ENCODE measurements at places on chromosomes 7 and 10.
A peak's percentile ranks its signal among the peaks of the same experiment; 100 is the strongest.

GRCh38 chr10:31345886-31346285, 26.9 kb downstream of the ZEB1 start:
- DNase-seq, result no peak

DNA sequence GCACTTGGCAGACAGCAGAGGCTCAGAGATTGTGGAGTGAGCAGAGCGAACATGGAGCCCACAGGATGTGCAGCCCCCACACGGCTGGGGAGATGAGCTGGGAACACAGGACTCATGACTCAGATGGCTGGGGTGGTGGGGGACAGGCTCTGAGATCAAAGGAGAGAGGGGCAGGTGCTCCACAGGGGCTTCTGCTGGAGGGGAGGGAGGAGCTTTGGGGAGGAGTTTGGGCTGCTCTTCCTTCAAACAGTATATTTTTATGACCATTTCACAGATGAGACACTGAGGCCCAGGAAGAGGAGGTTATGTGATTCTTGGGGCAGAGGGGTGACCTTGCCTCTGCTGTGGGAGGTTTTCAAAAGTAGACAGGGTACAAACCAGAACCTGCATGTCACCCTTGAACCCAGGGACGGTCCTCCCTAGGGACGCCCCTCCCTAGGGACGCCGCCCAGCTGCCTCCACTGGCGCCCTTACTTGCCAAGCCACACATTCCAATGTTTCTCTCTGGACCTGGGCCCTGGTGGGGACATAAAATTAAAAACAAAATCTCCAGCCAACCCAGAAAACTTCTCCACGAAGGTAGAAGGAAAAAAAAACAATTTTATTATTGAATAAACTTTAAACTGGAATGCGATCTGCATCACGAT, 981 bp upstream of the CRYGN start:
- DNase-seq, result no peak

DNA sequence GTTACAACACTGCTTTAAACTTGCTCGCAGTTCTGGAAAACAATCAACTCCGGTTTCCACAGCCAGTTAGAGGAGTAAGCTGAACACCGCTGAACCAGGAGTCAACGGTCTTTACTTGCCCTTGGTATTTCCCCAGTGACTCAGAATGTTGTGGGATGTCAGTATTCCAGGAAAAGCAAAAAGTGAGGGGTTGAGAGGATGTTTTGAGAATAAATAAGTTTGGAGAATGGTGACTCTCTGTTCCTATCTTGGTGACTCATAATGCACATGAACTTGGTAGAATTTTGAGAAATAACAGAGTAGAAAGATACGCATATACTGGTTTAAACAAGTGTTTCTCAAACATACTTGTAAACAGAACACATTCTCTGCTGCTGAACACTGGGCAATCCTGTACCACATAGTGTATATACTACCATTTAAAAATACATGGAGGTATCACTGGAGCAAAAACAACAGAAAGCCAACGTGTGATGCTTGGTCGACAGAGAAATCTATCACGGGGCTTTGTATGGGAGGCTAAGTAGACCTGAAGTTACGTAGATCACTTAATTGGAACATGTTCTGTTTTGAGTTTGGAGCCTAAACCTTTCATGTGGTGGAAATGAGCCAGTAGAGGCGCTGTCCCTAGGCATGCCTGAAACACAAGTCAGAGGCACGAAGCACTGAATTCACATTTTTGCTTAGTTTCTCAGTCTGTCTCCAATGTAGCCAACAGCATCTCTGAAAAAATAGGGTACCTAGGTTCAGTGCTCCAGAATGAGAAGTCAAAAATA, 534.3 kb downstream of the PARD3 start:
- no peak for DNase-seq

- DNase-seq, result no peak
Measured at GRCh38 chr10:11290156-11290890, 272.7 kb downstream of the CELF2 start.

DNA sequence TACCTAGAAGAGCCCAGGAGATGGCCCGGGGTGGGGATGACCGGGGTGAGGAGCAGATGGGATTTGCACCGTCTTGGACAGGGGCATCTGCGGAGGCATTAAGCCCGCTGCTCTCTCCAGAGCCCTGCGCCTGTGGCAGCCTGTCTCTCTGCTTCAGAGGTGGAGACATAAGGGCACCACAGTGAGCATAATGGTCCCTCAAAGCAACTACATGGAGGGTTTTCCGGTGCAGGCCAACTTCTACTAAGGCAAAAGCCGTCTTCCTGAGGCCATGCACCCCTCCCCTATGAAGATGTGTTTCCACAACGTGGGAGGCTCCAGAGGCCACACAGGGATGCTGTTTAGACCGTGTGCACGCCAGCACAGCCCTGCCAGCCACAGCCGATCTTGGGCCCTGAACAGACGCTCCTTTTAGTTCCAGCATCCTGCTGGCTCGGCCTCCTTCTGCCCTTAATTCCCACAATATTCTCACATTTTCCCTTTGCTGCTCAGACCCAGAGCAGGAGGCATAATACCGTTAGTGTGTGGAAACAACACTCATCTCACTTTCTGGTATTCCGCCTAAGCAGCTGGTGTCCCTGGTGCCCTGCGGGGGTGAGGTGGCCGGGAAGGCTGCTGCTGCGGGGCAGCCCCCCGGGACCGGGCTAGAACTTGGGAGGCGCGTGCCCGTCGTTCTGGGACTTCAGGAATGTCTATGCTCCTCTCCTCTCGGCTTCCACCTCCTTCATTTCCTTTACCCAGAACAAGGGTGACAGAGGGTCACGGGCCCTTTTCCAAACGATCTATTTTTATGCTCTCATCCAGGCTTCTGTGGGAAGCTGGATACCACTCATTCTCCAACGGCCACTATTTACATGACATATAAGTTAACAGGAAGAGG, 266.9 kb downstream of the TNS3 start:
- no peak for DNase-seq

GRCh38 chr10:123502983-123503382, 163.2 kb upstream of the GPR26 start:
- DNase-seq, result no peak

DNA sequence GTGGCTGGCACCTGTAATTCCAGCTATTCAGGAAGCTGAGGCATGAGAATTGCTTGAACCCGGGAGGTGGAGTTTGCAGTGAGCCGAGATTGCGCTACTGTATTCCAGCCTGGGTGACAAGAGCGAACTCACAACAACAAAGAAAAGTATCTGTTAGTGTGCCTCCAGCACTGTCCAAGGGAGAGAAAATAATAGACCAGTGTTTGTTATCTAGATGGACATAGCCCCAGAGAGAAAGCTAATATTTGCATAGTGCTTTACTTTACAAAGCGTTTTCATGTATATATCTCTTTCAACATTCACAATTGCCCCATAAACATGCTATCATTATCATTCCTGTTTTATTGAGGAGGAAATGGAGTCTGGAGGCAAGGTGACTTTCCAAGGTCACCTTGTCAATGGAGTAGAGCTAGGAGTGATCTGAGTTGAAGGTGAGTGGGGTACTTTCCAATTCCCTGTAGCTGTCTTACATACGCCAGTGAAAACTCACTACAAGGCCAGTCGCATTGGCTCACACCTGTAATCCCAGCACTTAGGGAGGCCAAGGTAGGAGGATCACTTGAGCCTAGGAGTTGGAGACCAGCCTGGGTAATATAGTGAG, 49.7 kb upstream of the KIF5B start:
- DNase-seq, result no peak

- DNase-seq, result no peak
Measured at GRCh38 chr7:69782917-69783684, 184.8 kb downstream of the AUTS2 start.

DNA sequence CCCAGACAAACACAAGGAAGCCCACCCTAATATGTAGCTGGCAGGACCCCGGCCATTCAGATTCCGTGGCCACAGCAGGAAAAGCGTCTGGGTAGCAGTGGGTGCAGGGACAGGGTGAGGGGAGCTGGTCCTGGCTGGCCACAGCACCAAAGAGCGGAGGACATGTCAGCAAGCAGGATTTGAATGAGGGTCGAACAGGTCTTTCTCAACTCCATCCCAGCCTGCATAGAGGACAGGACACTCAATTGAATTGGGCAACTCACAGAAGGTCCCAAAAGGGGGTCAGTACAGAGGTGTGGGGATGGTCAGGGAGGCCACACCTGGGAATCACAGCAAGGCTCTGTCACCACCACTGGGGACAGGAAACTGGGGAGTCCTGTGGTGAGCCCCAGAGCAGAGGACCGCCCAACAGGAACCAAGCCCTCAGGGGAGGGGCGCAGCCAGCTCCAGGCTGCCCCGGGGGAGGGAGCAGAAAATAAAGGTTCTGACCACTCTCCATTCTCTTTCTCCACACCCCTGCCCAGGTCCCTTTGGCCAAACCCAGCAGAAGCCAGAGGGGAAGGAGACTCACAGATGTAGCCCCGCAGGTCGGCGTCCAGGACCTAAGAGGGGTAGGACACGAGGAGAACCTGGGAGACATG, 108.7 kb upstream of the PPP2R2D start:
- no peak for DNase-seq

DNA sequence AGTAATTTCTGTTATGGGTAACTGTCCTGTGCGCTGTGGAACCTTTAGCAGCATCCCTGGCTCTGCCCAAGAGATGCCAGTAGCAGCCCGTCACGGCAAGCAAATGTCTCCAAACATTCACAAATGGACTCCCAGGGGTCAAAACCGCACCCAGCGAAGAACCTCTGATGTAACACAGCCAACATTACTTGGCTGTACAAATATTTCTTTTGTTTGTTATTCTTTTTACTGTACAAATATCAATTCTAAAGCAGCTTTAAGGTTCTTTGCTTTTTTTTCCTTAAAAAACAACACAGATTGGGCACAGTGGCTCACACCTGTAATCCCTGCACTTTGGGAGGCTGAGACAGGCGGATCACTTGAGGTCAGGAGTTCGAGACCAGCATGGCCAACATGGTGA, 182.5 kb downstream of the KMT2E start:
- DNase-seq, result no peak

- DNase-seq, result peak; percentile 82
Measured at GRCh38 chr10:62050893-62051433, 149.5 kb downstream of the ARID5B start.

- DNase-seq, result no peak
Measured at GRCh38 chr10:11179516-11180105, 161.9 kb downstream of the CELF2 start.

GRCh38 chr10:118754229-118754555, 578 bp downstream of the CACUL1 start:
- peak; percentile 37 for DNase-seq

GRCh38 chr10:22638863-22639262, 75.5 kb downstream of the PIP4K2A start:
- no peak for DNase-seq

GRCh38 chr7:138092486-138093028, 16.3 kb downstream of the AKR1D1 start:
- DNase-seq, result no peak

GRCh38 chr10:79116368-79116767, 47.6 kb downstream of the ZMIZ1 start:
- no peak for DNase-seq

- DNase-seq, result no peak
Measured at GRCh38 chr7:18685971-18686370, 190.4 kb downstream of the HDAC9 start.

GRCh38 chr10:95531994-95532399, 29.2 kb downstream of the SORBS1 start:
- no peak for DNase-seq

- no peak for DNase-seq
Measured at GRCh38 chr7:22001345-22002004, 55.8 kb upstream of the CDCA7L start.

- DNase-seq, result no peak
Measured at GRCh38 chr7:100562195-100563099, 11.3 kb downstream of the SAP25 start.
